ENCODE measurements at places on chromosomes 11 and 22. TPM values are rescaled to one million over a fixed set of nuclear protein-coding genes. Genes with fewer than 3 reads are reported as not detected.

GRCh38 chr11:67027943-67028542 is 5.1 kb downstream of the SYT12 start:
- no peak for DNase-seq

- peak; percentile 87 for DNase-seq
Observed at GRCh38 chr11:82682003-82682751, 51.5 kb downstream of the FAM181B start.

GRCh38 chr11:117669616-117670015 is 127.4 kb downstream of the DSCAML1 start:
- no peak for DNase-seq

DNA sequence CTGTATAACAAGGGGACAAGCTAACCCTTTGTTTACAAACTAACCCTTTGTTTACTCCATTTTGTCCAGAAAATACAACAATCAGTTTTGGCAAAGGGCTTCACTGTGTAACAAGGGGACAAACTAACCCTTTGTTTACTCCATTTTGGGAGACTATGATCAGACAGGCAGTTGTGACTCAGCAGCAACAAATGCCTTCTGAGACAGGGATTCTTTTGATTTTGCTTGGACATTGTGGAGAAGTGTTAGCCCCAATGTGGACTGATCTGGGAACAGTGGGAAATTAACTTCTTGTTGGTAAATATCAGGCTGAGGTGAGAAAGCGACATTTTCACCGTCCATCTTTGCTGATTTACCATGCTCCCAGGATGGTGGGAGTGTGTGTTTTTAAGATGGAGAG is 983 bp downstream of the EHF start:
- DNase-seq, result peak; percentile 72

GRCh38 chr22:50270666-50271394 is 650 bp upstream of the MAPK11 start:
- DNase-seq, result no peak

DNA sequence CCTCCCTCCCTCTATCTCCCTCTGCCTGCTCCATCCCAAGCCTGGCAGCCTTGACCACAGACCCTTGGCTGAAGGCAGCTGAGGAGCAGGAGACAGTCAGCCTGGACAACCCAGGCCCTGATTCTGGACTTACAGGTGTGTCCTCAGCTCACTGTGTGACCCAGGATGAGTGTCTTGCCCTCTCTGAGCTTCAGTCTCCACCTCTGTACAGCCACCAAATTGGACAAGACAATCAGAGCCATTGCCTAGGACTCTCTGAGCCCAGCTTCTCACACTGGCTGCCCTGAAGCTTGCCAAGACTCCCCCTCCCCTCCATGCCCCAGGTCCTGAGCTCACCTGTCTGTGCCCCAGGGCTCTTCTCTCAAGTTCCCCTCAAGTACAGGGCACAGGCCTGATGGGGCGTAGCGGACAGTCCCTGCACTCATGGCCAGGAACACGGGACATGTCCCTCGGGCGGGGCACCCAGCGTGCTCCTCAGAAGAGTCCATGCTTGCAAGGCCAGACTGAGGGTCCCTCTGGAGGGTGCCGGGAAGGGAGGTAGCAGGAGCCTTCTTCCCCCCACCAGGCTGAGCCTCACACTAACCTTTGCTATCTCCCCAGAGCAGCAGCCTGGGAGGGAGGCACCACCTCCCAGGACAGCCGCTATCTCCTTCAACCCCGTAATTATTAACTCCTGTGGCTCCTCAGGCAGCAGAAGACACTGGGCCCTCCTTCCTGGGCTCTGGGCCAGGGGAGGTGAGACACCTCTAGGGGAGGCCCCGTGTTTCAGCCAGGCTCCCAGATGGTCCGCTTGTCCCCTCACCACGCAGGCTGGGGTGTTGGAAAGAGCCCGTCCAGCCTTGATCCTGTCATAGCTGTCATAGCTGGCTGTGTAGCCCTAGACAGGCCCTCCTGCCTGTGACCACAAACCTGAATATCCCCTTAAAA is 2.6 kb upstream of the RAB3IL1 start:
- DNase-seq, result no peak

DNA sequence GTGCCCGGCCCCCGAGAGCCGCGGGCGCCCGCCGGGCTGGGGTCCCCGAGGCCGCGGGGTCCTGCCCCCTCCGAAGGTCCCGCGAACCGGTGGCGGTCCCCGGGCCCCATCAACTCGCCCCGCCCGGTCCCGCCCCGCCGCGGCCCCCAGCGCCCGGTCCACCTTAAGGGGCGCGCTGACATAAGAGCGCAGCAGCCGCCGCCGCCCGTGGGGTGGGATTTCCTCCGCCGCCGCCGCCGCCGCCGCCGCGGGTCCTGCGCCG is at the start of gene ZDHHC8:
TSS of gene ZDHHC8 (plus strand) at position 208 of the 262 bp plus-strand sequence. CDS start 144 bp downstream, outside the sequence.
- DNase-seq, result no peak

DNA sequence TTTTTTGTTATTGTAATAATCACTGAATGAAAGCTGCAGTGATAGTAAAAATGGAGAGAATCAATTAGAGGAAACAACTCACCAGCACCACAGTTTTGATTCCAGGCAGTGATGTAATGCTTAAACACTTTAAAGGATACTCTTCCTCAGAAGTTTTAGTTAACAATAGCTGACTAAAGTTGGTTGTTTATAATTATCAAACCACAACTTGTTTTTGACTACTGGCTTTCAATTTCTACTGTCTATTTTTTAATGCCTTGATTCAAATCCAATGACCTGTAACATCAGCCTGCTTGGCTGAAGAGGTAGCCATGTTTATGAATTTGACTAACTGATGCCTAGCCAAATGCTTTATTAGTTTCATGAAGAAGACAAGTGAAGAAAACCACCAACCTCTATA is 18.2 kb upstream of the CASP12 start:
- DNase-seq, result no peak

- no peak for DNase-seq
Observed at GRCh38 chr22:48605856-48606481, 1221.7 kb downstream of the BRD1 start.

DNA sequence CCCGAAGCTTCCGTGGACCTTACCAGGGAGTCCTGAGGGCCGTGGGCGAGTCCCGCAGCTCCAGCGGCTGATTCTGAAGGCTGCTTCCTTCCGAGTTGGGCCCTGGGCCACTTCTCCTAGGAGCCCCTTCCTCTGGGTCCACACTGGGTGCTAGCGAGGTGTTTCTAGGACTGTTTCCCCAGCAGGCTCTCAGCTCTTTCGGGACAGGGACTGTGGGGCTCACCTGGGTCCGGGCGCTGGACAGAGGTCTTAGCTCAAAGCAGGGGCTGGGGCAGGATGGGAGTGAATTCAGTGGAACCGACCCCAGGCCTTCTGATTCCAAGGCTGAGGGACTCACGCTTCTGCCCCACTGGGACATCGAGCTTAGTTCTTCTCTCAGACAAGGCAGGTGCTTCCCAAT is 29.3 kb upstream of the CSNK1E start:
- DNase-seq, result no peak

GRCh38 chr11:7551571-7551970 is 37.8 kb downstream of the PPFIBP2 start:
- no peak for DNase-seq

DNA sequence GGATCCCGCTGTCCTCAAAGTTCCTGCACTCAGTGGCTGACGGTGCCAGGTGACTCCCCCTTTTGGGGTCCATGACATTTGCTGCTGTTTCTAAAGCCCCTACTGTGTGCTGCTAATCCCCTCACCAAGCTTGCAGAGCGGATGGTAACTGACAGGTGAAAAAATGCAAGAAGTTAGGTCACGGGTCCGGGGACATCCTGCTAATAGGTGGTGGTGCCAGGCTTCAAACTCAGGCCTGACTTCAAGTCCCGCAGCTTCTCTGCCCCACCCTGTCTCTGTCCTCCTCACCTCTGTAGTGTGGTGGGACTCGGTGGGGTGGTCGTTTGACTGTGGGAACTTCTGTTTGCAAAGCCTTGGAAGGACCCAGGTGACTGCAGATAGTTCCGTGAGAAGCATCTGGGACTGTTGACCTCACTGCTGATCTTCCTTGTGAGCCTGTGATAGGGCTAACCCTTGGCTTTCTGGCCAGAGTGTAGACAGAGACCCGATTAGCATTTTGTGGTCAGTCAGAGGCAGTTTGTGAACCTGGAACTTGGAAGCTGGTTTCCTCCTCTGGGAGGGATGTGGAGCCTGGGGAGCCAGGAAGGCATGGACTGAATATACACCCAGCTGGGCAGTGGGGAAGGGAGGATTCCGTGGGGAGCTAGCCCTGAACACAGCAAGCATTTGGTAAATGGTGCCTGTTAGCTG is 115.4 kb upstream of the OR4B1 start:
- no peak for DNase-seq

DNA sequence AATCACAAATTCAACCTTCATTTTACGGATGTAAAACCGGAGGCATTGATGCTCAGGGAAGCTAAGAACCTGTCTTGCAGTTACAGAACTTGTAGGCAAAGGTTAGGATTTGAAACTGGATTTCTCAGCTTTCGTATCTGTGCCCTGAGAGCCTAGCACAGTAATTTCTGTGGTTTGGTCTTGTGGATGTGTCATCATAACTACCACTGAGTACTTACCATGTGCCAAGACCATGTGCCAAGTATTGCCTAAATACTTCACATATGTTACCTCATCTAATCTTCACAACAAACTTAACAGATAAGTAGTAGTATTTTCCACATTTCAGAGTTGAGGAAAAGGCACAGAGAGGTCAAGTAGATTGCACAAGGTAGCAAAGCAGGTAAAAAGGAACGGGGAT is 140.7 kb downstream of the NXPE2 start:
- DNase-seq, result no peak

DNA sequence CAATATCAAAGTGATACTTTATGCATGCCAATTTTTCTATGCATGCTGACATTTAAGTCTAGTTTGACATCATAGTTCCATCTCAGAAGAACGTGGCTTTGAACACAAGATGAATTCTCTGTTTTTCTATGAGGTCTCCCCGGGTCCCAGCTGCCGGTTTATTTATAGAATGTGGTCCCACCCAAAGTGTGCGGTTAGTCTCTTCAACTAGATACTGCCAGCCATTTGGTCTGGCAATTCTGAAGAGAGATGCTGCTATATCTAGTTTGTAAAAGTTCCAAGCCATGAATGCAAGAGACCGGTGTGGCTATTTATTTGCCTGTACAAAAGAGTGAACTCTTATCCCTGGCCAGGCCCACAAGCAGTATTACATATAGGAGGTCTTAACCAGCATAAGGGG is 9.2 kb downstream of the OR5A2 start:
- DNase-seq, result no peak

GRCh38 chr11:20934516-20934915 is 265.1 kb downstream of the NELL1 start:
- DNase-seq, result no peak

GRCh38 chr11:114173843-114174242 is 114.3 kb downstream of the ZBTB16 start:
- no peak for DNase-seq

GRCh38 chr11:11895672-11896071 is 53.9 kb downstream of the USP47 start:
- peak; percentile 22 for DNase-seq

DNA sequence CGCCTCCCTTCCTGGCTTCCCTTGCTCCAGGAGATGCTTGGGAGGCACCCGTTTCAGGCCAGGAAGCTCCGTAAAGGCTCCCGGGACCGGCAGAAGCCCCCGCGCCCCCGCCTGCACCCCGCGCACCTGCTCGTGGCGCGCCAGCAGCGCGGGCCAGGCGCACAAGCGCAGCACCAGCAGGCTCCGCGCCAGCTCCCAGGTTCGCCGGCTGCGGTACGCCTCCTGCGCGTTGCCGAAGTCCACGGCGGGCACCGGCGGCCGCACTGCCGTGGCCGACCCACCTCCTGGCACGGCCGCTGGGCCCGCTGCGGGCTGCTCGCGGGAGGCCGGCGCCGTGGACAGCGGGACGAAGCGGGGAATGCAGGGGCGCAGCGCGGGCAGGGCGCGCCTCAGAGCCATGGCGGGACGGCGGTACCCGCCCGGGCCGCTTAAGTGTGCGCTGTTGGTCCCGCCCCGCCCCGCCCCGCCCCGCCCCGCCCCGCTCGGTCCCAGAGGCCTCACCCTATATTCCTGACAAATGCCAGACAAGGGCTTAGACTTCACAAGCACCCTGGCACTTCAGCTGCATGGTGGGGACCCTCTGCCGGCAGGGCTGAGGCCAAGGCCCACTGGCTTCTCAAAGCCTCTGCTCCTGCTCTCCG is at the start of gene PRODH:
TSS of gene PRODH (minus strand) at position 405 of the 641 bp plus-strand sequence. CDS start at position 399, 6 bp downstream.
- no peak for DNase-seq

- DNase-seq, result no peak
Observed at GRCh38 chr22:27435844-27436576, 365.5 kb downstream of the MN1 start.

- peak; percentile 67 for DNase-seq
Observed at GRCh38 chr11:46616551-46617133, 385 bp downstream of the HARBI1 start.

The PRG3 gene
- total RNA-seq, result not detected

The C22orf23 gene
- not detected for total RNA-seq

The CCDC87 gene
- 1.3 TPM for total RNA-seq

The PLA2G3 gene
- not detected for total RNA-seq

The PDE3B gene
- 31.2 TPM for total RNA-seq

The OR52I1 gene
- total RNA-seq, result not detected

The OLFML1 gene
- not detected for total RNA-seq

The SH3BP1 gene
- 47.1 TPM for total RNA-seq
